ENCODE measurements at places on chromosomes 11 and 22. TPM values are rescaled to one million over a fixed set of nuclear protein-coding genes. Genes with fewer than 3 reads are reported as not detected.

Gene PDE2A
- 45.3 TPM for total RNA-seq

Gene TP53AIP1
- not detected for total RNA-seq

- DNase-seq: no peak
Measured at GRCh38 chr11:12111549-12112520, 1.4 kb downstream of the MICAL2 start.

DNA sequence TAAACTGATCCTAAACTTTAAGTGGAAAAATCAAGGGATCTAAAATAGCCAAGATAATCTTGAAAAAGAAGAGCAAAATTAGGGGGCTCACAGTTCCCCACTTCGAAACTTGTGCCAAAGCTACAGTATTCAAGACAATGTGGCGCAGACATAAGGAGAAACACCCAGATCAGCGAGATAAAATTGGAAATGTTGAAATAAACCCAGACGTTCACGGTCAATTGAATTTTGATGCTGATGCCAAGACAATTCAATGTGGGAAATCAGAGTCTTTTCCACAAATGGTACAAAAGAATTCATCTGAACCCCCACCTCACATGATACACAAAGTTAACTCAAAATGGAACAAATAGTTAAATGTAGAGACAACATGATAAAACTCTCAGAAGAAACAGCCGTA, 601.6 kb downstream of the BRD1 start:
- no peak for DNase-seq

GRCh38 chr11:120401506-120401905, 65.3 kb downstream of the ARHGEF12 start:
- no peak for DNase-seq

DNA sequence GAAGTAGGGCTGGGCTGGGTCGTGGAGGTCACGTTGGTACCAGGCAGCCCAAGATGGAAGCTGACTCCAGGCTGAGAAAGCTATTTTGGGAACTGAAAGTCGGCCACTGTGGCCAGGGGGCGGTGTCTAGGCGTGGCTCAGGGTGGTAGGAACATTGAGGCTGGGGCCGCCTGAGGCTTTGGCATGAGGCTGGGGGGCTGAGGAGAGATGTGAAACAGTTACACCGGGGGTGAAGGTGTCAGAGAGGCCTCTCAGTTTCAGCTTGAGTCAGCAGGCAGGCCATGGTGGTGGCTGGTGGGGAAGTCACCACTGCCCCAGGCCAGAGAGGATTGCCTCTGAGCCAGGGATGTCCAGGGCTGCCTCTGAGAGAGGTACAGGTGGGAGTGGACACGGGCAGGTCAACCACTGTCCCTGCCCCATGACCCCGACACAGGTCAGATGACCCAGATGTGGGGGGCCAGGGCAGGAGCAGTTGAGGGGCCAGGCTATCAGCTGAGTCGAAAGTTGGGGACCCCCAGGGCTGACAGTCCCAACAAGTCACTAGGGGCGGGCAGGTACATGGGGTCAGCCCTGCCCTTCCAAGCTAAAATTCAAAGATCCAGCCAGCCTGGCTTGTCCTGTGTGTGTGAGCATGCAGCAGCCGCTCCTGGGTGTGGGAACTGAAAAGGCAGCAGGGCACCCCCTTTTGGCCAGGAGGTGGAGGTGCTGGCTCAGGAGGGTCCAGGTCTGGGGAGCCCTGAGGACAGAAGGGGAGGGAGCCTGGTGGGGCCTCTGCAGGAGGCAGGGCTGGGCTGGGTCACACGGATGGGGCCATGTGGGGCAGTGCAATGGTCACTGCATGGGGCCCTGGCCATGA, 7.2 kb downstream of the KCNK7 start:
- no peak for DNase-seq

All from tibial nerve (tissue), 4 donors.